AG08395 (cell line): ENCODE measurements at places on chromosomes 5 and 9.
A peak's percentile ranks its signal among the peaks of the same experiment; 100 is the strongest.

- DNase-seq, result no peak
Measured at GRCh38 chr9:93601666-93602065, 25.3 kb downstream of the PHF2 start.

DNA sequence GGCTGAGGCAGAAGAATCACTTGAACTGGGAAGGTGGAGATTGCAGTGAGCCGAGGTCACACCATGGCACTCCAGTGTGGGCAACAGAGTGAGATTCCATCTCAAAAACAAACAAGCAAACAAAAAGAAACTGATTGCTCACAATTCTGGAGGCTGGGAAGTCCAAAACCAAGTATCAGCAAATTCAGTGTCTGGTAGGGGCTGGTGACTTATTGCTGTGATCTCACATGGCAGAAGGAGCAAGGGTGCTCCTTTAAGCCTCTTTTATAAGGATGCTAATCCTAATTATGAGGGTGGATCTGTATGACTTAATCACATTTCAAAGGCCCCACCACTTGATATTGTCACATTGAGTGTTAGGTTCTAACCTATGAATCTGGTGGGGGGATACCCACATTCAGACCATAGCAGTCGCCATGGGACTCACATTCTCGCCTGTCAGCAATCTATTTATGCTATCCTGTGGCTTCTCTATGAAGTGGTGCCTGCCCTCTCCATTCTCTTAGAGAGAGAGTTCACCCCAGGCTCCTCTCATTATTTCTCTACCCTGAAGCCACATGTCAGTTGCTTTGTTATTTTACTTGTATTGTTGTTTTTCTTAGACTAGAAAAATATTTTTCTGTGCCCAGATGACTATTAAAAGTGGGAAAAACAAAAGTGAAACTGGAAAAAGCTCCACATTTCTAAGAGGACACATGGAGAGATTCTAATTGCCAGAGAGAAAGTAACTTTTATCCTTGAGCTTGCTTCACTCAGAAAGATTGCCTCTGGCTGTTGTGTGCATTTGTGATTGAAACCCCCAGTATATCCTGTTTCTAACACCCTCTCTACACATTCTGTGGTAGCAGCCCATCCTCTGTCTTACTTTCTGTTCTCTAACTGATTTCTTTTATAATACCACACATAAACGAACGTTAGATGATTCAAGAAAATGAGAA, 18.8 kb upstream of the PRLR start:
- DNase-seq, result no peak

DNA sequence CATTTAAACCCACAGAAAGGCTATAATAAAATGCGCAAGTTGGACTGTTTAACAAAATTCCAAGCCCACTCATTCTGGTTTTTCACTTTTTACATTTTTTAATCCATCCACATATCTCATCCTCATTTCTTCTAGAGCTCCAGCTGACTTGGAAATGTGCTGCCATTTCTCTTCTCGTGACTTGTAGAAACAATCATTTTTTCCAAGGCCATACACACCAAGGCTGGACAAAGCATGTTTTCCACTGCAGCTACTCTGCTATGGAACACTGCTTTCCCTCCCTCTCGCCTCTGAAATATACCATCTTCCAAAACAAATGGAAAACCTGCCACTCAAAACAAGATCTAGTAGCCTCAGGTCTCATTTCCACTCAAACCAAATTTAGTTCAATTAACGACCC, 141.1 kb downstream of the ESM1 start:
- DNase-seq, result no peak

DNA sequence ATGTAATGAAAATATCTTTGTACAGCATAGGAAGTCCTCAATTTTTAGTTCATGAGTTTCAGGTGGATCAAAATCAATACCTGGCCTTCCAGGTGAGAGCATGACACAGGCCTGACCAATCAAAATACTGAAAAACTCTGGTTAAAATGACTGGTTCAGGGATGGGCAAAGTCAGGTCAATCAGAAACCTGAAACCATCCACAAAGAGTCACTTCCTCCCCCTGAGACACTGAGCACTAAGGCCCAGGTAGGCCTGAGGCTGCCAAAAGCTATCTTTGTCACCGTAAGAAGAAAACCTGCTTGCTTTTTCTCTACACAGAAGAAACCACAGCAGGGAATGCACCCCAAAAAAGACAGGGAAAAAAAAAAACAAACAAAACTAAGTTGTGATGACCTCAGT, 444.8 kb downstream of the TLR4 start:
- DNase-seq, result no peak

DNA sequence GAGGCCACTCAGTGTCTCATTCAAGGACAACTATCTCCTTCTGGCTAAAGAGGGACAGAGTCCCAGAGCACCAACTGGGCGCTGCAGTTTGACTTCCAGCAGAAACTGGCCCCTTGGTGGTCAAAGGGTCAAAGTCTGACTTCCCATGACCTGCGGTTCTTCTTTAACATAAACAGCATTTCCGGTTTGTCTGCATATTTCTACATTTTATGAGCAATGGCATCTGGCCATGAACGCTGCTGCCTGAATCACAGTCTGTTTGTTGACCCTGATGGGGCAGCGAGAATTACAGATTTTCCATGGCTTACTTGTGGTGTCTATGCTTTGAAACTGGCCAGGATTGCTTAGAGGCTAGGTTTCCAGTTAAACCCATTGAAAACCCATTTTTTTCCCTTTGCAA, 1.3 kb downstream of the TNFSF15 start:
- peak; percentile 26 for DNase-seq

DNA sequence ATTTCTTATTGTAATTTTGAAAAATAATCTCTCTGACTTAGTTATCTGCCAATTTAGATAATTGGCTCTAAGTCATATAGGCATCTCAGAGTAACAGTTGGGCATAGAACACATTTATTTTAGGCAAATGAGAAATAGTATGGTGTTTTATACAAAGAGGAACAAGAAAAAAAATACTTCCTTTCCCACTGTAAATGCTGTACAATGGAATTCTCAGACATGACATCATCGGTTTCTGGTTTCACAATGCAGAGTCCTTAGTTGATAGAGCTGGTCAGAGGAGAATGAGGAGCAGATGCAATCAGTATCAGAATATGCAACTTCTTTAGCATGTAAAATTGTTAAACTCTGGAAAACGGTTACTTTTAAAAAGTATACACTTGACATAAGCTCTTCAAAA, 49.4 kb downstream of the PLK2 start:
- DNase-seq, result peak; percentile 61

DNA sequence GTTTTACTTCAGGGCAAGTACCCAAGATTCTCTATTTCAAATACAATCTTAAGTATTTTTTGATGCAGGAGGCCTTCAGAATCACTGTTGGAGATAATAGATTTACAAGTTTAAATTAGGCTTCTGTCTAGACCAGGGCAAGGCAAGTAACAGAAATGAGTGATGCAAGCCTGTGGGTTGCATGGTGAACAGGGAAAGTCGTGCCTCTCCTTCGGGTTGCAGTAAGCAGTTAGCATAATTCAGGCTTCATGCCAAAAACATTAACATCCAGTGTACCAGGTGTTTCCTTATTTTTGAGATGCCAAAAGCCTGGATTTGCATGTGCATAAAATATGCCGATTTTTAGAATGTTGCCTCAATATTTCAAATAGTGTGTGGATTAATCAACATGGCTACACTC, 369.0 kb downstream of the CAAP1 start:
- DNase-seq, result no peak

GRCh38 chr9:131476777-131477345, 25.9 kb upstream of the POMT1 start:
- no peak for DNase-seq

- DNase-seq, result no peak
Measured at GRCh38 chr9:111961009-111961408, 64.4 kb downstream of the UGCG start.

- DNase-seq, result no peak
Measured at GRCh38 chr5:85990998-85991397, 626.7 kb upstream of the COX7C start.

DNA sequence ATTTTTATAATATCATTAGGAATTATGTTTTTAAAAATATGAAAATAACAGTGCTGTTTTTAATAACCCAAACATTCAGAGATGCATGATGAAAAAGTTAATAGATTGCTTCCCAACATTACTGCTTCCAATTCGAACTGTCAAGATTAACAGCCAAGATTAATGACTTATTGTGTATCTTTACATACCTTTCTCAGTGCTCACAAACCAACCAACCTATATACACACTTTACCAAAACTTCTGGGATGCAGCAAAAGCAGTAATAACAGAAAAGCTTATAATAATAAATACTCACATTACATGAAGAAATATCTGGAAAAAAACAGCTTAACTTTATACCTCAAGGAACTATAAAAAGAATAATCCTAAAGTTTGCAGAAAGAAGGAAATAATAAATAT, 82.1 kb downstream of the TMEM232 start:
- DNase-seq, result no peak

- peak; percentile 90 for DNase-seq
Measured at GRCh38 chr9:133160742-133161546, 2.8 kb downstream of the GBGT1 start.

GRCh38 chr5:671459-672328, 21.5 kb downstream of the TPPP start:
- DNase-seq, result peak; percentile 77

GRCh38 chr9:127114606-127115005, 7.8 kb downstream of the ANGPTL2 start:
- no peak for DNase-seq

DNA sequence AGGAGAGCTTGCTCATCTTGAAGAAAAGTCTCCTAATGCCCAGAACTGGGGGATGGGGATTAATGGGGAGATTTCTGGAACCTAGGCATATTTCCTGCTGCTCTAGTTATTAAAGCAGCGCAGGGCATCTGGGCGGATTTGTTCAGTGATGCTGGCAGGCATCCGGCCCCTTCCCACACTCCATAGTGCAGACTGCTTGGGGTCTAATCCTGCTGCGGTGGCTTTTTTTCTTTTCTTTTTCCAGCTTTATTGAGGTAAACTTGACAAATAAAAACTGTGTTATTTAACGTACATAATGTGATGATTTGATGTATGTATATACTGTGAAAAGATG, 30.7 kb downstream of the PPARGC1B start:
- no peak for DNase-seq

DNA sequence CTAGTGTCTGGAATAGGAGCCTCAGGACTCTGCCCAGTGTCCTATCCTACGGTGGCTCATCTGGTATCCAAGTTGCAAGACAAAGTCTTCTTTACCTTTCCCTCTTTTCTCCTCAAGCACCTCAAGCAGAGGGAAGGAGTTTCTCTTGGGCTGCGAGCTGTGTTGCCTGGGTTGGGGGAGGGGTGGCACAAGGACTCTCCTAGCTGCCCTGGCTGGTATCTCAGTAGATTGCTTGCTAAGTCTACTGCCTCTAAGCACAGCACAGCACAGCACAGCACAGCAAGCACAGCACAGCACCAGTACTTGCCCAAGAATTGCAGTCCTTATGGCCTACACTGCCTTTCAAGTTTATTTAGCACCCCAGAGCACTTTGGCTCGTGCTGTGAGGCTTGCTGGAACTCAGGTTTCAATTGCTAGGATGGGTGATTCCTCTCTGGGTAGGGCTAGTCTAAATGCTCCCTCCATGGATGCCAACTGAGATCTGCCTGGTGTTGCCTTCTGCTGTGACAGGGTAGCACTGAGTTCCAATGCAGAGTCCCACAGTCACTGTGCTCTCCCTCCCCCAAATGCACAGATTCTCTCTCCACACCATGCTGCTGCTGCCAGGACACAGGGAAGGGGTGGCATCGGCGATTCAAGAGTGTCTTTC, 213.1 kb upstream of the POU5F2 start:
- no peak for DNase-seq

DNA sequence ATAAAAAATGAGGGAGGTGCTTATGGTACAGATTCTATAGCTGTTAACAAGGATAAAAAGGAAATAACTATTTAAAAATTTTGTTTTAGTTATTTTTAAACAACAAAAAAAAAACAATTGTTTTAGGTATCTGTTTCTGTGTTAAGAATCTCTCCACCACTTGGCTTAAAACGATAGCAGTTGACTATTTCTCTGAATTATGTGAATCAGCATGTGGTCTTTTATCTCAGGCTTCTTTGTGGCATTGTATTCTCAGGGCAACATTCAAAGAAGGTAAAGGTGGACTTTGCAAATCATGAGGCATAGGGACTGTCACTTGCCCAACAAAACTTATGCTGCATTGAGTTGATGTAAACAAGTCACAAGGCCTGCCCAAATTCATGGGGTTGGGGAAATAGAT, 55.2 kb downstream of the ERBIN start:
- DNase-seq, result no peak

DNA sequence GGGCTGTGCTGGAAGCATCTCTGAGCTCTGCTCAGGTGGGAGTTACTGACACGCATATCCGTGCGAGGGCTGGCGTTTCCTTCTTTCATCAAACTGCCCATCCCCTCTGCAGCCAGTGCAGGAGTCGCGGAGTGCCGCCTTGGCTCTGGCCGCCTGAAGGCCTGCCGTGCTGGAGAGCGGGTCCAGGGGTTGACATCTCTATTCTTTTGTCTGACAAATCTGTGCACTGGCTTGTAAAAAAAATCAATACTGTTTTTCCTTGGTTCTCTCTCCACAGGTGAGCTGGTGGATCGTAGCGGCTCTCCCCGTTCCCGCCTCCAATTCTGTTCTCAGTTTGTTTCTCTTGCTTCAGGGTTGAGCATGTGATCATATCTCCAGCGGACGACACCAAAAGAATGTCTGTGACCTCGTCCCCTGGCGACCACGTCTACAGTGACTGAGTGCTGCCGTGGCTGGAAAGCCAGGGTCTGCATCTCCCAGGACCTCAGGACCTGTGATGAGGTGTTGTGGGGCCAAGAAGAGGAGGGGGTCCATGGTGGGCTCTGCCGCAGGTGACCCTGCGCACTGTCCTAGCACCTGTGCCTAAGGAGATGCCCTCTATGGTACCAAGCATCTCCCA, 214.3 kb upstream of the IRX4 start:
- DNase-seq, result no peak

- peak; percentile 10 for DNase-seq
Measured at GRCh38 chr5:111513131-111513520, 791 bp upstream of the STARD4 start.

- DNase-seq, result peak; percentile 53
Measured at GRCh38 chr5:891837-892393, 686 bp downstream of the BRD9 start.

DNA sequence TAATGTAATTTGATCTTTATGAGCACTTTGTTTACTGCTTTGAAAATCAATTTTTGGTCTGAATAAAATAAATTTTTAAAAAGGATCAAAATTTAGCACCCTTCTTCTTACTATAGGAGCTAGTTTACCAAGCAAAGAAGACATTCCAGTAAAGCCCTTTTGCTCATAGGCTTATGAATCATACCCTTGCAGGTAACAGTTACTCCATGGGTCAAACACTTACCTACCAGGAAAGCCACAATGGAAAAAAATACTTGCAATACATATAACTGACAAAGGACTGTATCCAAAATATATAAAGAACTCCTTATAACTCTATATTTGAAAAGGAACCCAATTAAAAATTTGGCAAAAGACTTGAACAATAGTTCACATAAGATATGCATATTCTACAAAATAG, 66.6 kb downstream of the SHOC1 start:
- no peak for DNase-seq

- no peak for DNase-seq
Measured at GRCh38 chr5:175566697-175567096, 88.3 kb downstream of the SFXN1 start.
